Effector memory CD4-positive, alpha-beta T cell (primary cell): ENCODE measurements at places on chromosomes 12 and 14.

GRCh38 chr12:123573870-123574269 lies 10.5 kb upstream of the TMED2 start:
- no peaks in the 10 kb centered on the region for H3K36me3 ChIP-seq
- H3K4me3 ChIP-seq, result no peak overlapping the region
- H3K4me1 ChIP-seq, result no peaks in the 10 kb centered on the region
- no peak for DNase-seq
- H3K27me3 ChIP-seq, result no peaks in the 10 kb centered on the region

DNA sequence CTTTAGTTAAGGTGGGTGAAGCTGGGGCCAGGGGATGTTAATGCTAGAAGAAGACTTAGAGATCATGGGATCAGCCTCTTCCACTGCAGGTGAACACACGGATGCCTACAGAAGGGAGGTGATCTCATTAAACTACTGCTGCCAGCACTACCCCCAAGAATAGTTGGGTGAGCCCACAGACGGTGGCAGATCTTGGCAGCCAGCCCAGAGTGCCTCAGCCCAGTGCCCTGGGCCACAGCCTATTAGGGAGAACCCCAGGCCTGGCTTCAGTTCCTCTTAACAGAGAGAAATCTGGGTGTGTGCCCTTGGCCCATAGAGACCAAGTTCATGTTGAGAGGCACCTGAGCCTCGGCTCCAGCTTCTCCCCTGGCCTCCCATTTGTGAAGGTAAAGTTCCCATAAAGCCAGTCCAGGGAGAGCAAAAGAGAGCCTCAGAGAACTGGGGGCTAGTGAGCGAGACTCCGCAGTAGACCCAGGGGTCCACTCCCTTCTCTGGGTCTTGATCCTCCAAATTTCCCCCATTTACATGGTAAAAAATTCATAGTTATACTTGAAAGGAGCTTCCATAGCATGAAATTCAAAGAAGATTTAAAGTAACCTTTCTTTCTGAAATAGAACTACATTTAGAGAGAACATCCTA lies 125.0 kb upstream of the CCND2 start:
- no peak overlapping the region for H3K27ac ChIP-seq
- no peak overlapping the region for H3K4me3 ChIP-seq
- peak; percentile 45 for DNase-seq
- H3K36me3 ChIP-seq, result no peaks in the 10 kb centered on the region

GRCh38 chr14:33792009-33792719 lies 158.7 kb downstream of the EGLN3 start:
- H3K36me3 ChIP-seq, result no peaks in the 10 kb centered on the region
- H3K4me1 ChIP-seq, result no peaks in the 10 kb centered on the region
- no peak overlapping the region for H3K4me3 ChIP-seq
- no peaks in the 10 kb centered on the region for H3K27me3 ChIP-seq
- DNase-seq, result no peak

- no peaks in the 10 kb centered on the region for H3K36me3 ChIP-seq
- H3K4me3 ChIP-seq, result no peak overlapping the region
- no peak for DNase-seq
- H3K4me1 ChIP-seq, result no peaks in the 10 kb centered on the region
- H3K27me3 ChIP-seq, result no peaks in the 10 kb centered on the region
- H3K27ac ChIP-seq, result no peak overlapping the region
These were observed 190.8 kb downstream of the TTC7B start for GRCh38 chr14:90625445-90625844.

- H3K4me3 ChIP-seq, result no peak overlapping the region
- no peak for DNase-seq
- H3K27ac ChIP-seq, result no peak overlapping the region
- peaks cover 10% of the 10 kb centered on the region for H3K4me1 ChIP-seq
These were observed 227.8 kb downstream of the ZFP36L1 start for GRCh38 chr14:68564826-68565759.

- H3K4me1 ChIP-seq, result no peaks in the 10 kb centered on the region
- no peak overlapping the region for H3K27ac ChIP-seq
- no peak overlapping the region for H3K4me3 ChIP-seq
These were observed 44.6 kb downstream of the HMGA2 start for GRCh38 chr12:65868878-65869277.

GRCh38 chr12:54041097-54041690 lies 8.3 kb downstream of the HOXC5 start:
- peaks cover 39% of the 10 kb centered on the region for H3K27me3 ChIP-seq
- DNase-seq, result no peak
- no peaks in the 10 kb centered on the region for H3K36me3 ChIP-seq
- no peak overlapping the region for H3K27ac ChIP-seq
- no peaks in the 10 kb centered on the region for H3K4me1 ChIP-seq
- no peak overlapping the region for H3K4me3 ChIP-seq

DNA sequence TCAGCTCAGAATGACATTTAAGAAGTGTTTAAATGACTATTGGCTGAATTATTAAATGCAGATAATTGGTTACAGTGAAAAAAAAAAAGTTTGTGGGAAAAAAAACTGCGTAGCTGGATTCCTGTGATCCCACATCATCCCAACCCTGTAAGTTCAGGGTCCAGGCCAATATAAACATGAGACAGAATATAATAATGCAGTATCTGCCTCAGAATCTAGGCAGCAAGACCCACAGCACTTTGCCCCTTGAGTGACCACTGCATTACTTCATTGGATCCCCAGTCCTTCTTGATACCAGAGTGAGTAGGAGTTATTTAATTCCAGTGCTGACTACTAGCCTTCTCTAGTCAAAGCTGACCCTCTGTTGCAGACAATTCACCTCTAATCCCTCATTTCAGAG lies 272.6 kb downstream of the CCER1 start:
- no peaks in the 10 kb centered on the region for H3K4me1 ChIP-seq
- no peak overlapping the region for H3K27ac ChIP-seq
- no peaks in the 10 kb centered on the region for H3K27me3 ChIP-seq
- H3K36me3 ChIP-seq, result no peaks in the 10 kb centered on the region
- H3K4me3 ChIP-seq, result no peak overlapping the region

DNA sequence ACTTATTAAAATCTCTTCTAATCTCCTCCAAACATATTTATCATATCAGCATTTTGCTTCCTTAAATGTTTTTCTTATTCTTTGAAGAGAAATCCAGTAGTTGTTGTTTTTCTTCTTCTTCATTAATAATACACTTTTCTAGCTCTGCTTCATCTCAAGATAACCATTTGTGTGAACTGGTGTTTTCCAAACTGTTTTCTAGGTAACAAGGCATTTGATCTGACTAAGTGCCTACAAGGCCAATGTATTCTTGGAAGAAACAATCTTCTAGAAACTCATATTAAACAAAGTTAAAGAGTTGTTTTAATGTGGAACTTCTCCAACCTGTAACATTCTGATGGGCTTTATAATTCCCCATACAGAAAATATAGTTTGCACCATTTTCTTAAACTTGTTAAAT lies 30.8 kb upstream of the IFNG start:
- H3K27me3 ChIP-seq, result no peaks in the 10 kb centered on the region
- no peaks in the 10 kb centered on the region for H3K4me1 ChIP-seq
- no peak for DNase-seq
- H3K27ac ChIP-seq, result no peak overlapping the region
- no peaks in the 10 kb centered on the region for H3K36me3 ChIP-seq

DNA sequence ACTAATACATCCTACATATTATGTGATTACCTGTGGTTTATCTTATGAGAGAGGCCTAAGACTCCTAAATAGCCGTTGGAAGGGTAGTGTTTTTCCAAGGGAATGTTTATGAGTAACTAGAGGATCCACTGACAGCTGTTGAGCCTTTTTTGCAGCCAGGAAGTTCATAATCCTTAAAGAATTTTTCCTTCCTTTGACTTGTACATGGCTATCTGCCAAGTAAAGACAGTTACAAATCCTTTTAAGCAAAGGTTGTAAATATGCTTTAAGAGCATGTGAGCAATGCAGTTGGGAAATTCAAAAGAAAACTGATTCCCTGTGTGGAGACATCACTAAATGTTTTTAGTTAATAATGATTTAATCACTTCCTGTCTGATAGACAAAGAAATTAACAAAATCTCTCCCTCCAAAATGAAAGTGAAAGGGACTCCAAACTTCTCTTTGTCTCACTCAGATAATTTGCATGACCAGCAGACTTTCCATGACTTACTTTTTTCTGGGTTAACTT lies 333.8 kb downstream of the PDZRN4 start:
- DNase-seq, result no peak
- no peaks in the 10 kb centered on the region for H3K36me3 ChIP-seq
- H3K27ac ChIP-seq, result no peak overlapping the region
- no peaks in the 10 kb centered on the region for H3K27me3 ChIP-seq
- peak overlapping the region; percentile 20 for H3K4me3 ChIP-seq

- peaks cover 19% of the 10 kb centered on the region for H3K4me1 ChIP-seq
- peak overlapping the region; percentile 9 for H3K4me3 ChIP-seq
- H3K27me3 ChIP-seq, result peaks cover 5% of the 10 kb centered on the region
These were observed 47.1 kb downstream of the GALNT9 start for GRCh38 chr12:132282031-132282949.

DNA sequence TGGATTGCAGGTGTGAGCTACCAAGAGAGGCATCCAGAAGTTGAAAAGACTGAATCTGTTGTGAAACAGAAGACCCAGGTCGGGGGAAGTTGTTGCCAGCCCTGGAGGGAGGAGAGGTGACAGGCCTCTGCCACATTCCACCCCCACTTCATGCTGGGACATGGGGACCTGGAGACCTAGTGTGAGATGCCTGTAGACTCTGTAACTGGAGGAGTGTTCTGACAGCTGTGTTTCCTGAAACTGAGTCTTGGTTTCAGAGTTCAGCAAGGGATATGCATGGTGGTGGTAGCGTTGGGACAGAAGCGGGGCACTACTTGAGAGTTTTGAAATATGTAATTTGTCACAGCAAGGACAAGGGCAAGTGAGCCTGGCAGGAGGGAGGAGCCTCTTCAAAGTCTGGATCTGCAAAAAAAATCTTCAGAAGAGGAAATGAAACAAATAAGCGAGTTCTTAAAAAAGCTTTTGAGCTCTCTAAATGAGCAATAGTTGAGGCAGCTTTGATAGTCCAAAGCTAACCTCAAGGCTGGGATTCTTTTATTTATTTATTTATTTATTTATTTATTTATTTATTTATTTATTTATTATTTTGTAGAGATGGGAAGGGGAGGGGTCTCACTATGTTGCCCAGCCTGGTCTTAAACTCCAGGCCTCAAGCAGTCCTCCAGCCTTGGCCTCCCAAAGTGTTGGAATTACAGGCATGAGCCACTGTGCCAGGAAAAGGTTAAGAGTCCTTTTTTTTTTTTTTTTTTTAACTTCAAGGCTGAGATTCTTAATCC lies 58.9 kb upstream of the EEA1 start:
- H3K4me3 ChIP-seq, result no peak overlapping the region
- H3K4me1 ChIP-seq, result no peaks in the 10 kb centered on the region
- no peaks in the 10 kb centered on the region for H3K27me3 ChIP-seq
- no peak for DNase-seq

DNA sequence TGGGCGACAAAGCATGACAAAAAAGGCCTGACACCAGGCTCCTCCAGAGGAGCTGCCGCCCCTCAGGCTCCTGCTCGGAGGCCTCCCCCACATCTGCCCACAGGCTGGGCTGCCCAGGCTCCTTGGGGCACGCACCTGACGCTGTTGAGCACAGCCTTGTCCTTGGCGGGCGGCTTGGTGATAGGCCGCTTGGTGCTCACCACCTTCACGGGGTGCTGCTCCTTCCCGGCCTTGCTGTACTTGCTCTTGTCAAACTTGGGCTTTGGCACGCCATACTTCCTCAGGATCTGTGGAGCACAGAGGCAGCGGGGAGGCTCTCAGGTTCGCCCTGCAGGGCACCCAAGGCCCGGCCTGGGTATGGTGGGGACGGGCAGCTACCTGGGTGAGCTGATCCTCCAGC lies 53.4 kb downstream of the TRAFD1 start:
- H3K27me3 ChIP-seq, result no peaks in the 10 kb centered on the region
- no peak overlapping the region for H3K4me3 ChIP-seq
- H3K4me1 ChIP-seq, result no peaks in the 10 kb centered on the region
- no peak overlapping the region for H3K27ac ChIP-seq
- DNase-seq, result no peak

DNA sequence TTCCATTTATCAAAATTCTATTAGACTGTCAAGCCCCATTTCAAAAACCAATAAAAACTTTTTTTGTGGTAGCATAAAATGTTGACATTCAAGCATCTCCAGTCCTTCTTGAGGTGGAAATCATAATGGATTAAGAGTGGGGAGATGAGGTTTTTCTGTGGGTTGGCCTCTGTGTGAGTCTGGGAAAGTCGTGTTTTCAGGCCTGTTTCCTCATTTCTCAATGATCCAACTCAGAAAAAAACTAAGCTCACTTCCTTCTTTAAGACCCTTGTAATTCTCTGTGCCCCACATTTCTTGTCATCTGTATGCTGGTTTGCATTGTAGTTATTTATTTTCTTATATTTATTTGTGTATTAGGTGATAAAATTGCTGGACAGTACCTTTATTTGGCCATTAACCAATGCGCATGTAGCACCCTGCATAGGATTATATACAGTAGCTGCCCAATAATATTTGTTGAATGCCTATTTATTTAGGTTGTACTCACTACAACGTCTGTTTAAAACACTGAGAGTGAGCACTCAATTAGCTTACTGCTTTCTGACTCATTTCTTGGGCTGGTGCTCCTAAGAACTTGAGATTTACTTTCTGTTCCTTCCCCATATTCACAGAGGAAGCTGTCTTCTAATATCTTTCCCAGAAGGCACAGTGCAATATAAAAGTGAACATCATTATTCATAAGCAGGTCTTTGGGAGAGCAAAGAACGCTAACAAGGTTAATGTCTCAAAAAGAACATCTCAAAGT lies 121.9 kb downstream of the DNAI7 start:
- H3K4me3 ChIP-seq, result no peak overlapping the region
- DNase-seq, result no peak
- H3K4me1 ChIP-seq, result no peaks in the 10 kb centered on the region
- H3K27me3 ChIP-seq, result no peaks in the 10 kb centered on the region
- H3K36me3 ChIP-seq, result peaks cover 13% of the 10 kb centered on the region

DNA sequence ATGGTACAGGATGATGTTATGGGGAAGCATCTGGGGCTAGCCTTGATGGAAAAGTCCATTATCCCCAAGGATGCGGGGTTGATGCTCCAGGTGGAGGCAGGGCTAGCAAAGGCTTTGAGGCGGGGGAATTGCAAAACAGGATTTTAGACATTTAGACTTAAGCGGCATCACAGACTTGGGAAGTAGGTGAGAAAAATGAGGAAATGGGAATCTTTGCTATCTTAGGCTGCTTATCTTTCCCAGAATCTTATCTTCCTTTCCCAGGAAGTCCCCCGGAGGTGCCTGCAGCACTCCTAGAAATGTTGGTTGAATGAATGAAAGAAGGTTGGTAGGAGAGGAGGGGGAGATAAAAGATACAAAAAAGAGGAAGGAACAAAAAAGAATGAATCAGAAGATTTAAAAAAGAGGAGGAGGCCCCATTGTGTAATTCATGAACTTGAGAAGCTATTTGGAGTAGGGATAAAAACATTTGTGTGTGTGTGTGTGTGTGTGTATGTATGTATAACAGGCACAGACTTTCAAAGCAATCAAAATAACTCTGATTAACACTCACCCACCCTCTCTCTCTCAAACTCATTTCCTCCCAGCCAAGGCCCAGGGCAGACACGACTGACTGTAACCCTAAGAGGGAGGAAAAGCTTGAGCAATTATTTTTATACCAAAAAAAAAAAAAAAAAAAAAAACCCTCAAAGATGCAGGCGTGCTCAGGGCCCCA lies 62.5 kb upstream of the TBX3 start:
- H3K27ac ChIP-seq, result no peak overlapping the region
- DNase-seq, result no peak
- H3K4me3 ChIP-seq, result no peak overlapping the region
- no peaks in the 10 kb centered on the region for H3K4me1 ChIP-seq
- no peaks in the 10 kb centered on the region for H3K27me3 ChIP-seq
- H3K36me3 ChIP-seq, result no peaks in the 10 kb centered on the region

- no peaks in the 10 kb centered on the region for H3K36me3 ChIP-seq
- H3K4me1 ChIP-seq, result peaks cover 5% of the 10 kb centered on the region
- no peak overlapping the region for H3K27ac ChIP-seq
- H3K4me3 ChIP-seq, result no peak overlapping the region
- DNase-seq, result peak; percentile 31
- no peaks in the 10 kb centered on the region for H3K27me3 ChIP-seq
These were observed 15.9 kb upstream of the HHIPL1 start for GRCh38 chr14:99628887-99629618.
